Left renal pelvis (tissue), 4 donors: ENCODE measurements at places on chromosomes 11 and 22. TPM values are rescaled to one million over a fixed set of nuclear protein-coding genes. Genes with fewer than 3 reads are reported as not detected.

Gene SGSM1
- polyA plus RNA-seq = 0.67 TPM

Gene GSTT2
- not detected for polyA plus RNA-seq

DNA sequence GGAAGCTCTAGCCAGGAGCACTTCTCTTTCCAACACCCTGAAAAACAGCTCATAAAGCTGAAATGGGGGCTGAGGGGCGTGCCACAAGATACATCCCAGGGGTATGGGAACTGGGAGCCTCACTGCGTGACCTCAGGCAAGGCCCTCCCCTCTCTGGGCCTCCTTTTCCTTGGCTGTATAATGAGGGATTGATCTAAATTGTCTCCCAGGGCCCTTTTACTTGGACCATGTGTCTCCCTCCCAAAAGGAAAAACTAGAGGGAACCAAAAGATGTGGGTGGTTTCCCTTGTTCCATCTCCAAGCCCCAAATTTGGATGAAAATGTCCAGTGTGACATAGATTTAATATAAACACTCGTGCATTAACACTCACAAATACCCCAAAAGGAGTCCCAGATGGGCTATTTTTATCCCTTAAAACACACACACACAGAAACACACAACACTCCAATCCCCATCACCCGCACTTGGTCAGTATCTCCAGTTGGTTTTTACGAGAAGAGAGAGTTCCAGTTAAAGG lies 25.9 kb upstream of the SMTN start:
- no peak for DNase-seq

DNA sequence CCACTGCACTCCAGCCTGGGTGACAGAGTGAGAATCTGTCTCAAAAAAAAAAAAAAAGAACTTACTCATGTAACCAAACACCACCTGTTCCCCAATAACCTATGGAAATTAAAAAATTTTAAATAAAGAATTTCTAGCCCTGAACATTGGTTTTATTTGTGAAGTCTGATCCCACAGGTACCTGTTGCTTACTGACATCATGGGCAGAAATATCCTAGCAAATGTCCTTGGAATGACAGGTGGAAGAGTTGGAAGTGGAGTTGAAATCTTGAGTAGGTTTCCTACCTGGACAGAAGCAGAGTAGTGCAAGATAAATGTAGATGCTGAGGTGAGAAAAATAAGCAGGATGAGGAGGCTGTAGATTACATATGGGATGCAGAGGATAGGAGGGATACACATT lies 17.2 kb downstream of the CD3D start:
- DNase-seq = no peak

DNA sequence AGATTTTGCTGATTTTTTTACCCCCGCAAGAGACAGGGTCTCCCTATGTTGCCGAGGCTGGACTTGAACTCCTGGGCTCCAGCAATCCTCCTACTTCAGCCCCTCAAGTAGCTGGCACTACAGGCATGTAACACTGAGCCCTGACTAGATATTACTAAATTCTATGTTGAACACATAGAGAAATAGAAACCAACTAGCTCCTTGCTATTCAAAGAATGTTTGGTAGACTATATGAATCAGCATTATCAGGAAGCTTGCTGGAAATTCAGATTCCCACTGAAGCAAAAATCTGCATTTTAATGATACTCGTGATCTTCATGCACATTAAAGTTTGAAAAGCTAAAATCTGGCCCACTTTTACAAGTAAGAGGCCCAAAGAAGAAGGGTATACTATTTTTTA lies 11.9 kb downstream of the TMEM41B start:
- DNase-seq = no peak

GRCh38 chr11:121967131-121967704 lies 148.8 kb downstream of the BLID start:
- no peak for DNase-seq

Gene PNPLA5
- not detected for polyA plus RNA-seq

DNA sequence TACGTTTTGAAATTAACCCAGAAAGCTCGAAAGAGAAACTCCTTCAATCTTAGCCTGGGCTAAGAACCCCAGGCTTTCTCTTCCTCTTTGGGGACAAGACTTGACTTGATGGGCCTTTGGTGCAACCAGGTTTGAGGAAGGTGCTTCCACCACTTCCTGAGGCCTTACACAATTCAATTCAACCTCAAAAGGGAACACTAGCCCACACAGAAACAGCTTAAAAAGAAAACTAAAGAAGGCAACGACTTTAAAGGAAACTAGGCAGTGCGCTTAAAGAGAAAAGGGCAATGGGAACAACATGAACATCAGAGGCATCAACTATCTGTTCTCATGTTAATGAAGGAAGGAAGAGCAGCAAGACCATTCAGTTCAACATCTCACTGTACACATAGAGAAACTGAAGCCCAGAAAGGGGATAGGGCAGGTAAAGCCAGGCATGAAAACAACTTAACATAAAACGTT lies 24.8 kb downstream of the PAK1 start:
- DNase-seq = no peak

Gene C11orf97
- not detected for polyA plus RNA-seq

Gene HYOU1
- 124 TPM for polyA plus RNA-seq

Gene B3GAT1
- 2.9 TPM for polyA plus RNA-seq

GRCh38 chr22:36349726-36350125 lies 38.0 kb downstream of the MYH9 start:
- no peak for DNase-seq

- no peak for DNase-seq
Measured at GRCh38 chr11:134125507-134125906, 56.6 kb downstream of the JAM3 start.

Gene EIF1AD
- polyA plus RNA-seq = 27.0 TPM

DNA sequence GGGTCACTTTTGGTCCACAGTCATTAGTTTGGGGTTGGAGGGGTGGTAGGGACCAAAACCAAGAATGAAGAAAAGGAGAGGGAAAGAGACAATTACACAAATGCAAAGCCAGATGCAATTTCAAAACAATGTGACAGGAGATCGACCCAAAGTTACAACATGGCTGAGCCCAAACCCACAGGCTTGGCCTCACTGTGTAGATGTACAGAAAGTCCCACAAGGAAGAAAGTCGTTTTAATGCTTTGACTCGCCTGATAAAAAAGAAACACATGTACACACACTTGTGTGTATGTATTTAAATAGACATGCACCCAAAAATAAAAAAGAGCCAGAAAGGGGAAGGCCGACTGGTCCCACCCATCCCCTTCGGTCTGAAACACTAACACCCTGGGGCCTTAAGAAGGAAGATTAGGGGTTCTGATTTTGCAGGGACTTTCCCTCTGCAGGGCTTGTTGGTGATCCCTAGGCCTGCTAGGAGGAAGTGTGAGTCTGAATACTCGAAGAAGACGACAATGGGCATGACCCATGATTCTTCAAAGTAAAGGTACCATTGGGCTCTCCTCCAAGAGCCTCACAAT lies 104.1 kb downstream of the ETS1 start:
- no peak for DNase-seq

GRCh38 chr11:74877132-74877531 lies 71.8 kb downstream of the XRRA1 start:
- DNase-seq = no peak

GRCh38 chr11:124470561-124471227 lies 25.2 kb upstream of the OR8B8 start:
- DNase-seq = no peak

DNA sequence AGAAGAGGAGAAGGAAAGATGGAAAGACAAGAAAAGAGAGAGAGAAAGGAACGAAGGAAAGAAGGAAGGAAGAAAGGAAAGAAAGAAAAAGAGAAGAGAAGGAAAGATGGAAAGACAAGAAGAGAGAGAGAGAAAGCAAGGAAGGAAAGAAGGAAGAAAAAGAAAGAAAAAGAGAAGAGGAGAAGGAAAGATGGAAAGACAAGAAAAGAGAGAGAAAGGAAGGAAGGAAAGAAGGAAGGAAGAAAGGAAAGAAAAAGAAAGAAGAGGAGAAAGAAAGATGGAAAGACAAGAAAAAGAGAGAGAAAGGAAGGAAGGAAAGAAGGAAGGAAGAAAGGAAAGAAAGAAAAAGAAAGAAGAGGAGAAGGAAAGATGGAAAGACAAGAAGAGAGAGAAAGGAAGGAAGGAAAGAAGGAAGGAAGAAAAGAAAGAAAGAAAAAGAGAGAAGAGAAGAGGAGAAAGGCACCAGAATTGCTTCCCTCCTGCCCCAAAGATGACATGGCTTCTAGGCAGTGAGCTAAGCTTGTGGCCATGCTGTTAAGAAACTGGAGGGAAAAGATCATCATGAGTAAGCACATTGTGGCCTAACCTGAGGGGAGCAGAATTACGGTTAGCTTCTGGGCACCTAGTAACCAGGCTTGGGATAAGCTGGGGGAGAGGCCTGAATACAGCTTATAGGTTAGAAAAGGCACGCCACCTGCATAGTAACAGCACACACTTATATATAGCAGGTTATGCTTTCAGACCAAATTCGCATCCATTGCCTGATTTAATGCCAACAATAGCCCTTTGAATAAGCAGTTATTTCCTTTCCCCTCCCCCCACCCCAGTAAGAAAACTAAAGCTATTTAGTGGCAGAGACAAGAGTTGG lies 2.3 kb upstream of the ST3GAL4 start:
- DNase-seq = no peak

DNA sequence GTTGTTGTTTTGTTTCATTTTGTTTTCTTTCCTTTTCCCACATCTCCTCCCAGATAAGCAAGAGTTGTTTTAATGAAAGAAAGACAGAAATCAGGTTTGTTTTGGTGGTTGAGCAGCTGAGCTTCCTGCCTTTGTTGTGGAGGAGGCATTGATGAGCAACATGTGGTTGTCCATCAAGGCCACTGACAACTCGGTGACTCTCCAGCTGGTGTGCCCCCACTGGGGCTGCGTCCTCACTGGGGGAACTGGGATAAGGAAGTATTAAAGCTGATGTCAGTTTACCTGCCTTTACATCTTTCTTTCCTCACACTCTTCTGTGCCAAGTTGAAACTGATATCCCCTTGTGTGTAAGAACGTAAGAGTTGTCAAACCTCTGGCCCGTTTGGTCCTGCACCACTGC lies 5.9 kb downstream of the VPS26B start:
- no peak for DNase-seq

DNA sequence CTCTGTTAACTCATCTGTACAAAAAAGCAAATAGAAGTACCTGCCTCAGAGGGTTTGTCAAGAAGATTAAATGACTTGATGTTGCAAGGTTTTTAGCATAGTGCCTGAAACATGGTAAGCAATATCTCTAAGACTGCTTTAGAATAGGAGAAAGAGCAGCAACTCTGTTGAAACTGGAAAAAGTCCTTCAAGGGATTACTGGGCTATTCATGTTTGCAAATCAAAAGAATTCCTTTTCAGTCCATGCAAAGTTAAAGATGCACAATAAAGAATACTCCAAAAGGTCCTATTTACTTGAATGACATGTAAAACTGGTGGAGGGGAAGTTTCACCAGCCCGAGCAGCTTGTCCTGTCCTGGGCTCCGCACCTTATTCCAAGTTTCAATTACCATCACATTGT lies 70.6 kb downstream of the C2CD3 start:
- no peak for DNase-seq

Gene C11orf21
- 1.0 TPM for polyA plus RNA-seq

Gene PLAAT5
- 0.50 TPM for polyA plus RNA-seq

Gene GLB1L3
- 1.1 TPM for polyA plus RNA-seq

- DNase-seq = no peak
Measured at GRCh38 chr11:114889594-114890011, 211.3 kb downstream of the NXPE2 start.

DNA sequence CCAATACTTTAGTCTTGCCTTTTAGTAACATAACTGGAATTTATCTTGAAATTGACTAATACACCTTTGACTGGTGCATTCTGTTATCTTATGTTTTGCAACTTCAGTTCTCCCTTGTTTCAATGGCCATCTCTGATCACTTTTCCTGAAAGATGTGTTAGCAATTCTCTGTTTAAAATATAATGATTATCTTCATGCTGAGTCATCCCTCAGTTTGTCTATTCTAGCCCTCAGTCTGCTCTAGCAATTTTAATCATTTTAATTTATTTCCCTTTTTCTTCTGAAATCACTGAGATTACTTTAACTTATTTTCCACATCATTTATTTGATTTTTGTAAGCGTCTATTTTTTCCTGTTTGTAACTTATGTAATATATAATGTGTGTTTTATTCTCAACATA lies 221.9 kb upstream of the PDGFD start:
- no peak for DNase-seq

Gene PATZ1
- polyA plus RNA-seq = 82.6 TPM

Gene CNGA4
- 0.29 TPM for polyA plus RNA-seq

DNA sequence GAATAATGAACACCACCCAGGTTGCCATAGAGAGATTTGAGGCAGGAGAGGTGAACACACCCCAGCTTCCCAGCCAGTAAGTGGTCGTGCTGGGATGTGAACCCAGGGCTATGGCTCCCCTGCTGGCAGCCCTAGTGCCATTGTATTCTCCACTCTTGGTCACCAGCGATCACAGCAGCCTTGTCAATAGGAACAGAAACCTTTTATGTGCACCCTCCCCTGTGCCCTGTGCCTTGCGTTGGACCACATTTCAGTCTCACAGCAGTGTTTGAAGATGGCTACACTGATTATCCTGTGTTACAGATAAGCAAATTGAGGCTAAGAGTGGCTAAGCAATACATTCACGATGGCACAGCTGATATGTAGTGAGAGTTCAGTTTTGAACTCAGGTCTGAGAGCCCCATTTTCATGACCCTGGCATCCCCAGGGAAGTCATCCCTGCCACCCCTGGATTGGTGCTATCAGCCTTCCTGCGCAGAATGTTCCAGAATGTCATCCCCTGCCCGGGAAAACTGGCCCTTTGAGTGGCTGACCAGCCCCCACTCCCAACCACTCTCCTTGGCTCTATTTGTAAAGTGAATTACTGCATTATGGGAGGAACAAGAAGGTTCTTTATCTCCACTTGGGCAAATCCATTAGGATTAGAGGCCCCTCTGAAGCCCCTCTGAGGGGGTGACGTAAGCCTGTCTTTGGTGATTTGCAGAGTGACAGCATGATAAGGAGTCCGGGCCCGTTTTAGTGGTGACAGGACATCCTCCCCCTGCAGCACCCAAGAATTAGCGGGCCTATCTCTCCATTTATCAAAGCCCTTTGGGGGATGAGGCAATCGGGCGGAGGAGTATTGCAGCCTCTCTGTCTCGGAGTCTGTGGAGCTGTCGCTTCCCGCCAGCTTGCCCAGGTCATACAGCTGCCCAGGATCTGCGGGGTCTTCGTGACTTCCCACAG lies 30.9 kb downstream of the SMIM38 start:
- DNase-seq = no peak

DNA sequence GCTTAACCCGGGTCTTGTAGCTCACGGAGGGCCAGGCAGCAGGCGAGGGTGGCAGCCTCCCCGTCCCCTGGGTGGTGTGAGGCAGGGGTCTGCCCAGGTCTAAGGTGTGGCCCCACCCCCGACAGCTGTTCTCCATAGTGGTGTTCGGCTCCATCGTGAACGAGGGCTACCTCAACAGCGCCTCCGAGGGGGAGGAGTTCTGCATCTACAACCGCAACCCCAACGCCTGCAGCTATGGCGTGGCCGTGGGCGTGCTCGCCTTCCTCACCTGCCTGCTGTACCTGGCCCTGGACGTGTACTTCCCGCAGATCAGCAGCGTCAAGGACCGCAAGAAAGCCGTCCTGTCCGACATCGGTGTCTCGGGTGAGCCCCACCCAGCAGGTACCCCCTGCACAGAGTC lies 24.4 kb downstream of the SYNGR1 start:
- no peak for DNase-seq

Gene IFT27
- 60.8 TPM for polyA plus RNA-seq

GRCh38 chr11:8338138-8338537 lies 74.5 kb upstream of the LMO1 start:
- DNase-seq = no peak

Gene PACSIN3
- 29.6 TPM for polyA plus RNA-seq

Gene C11orf65
- polyA plus RNA-seq = 1.9 TPM
